Bronchial epithelial cell (primary cell): ENCODE measurements at places on chromosomes 5 and 9. TPM values are rescaled to one million over a fixed set of nuclear protein-coding genes. Genes with fewer than 3 reads are reported as not detected.

The RNF224 gene
- total RNA-seq = under 0.01 and 1.2 TPM in 2 replicates

The ZNF462 gene
- 8.2 and 8.3 TPM in 2 replicates for total RNA-seq

DNA sequence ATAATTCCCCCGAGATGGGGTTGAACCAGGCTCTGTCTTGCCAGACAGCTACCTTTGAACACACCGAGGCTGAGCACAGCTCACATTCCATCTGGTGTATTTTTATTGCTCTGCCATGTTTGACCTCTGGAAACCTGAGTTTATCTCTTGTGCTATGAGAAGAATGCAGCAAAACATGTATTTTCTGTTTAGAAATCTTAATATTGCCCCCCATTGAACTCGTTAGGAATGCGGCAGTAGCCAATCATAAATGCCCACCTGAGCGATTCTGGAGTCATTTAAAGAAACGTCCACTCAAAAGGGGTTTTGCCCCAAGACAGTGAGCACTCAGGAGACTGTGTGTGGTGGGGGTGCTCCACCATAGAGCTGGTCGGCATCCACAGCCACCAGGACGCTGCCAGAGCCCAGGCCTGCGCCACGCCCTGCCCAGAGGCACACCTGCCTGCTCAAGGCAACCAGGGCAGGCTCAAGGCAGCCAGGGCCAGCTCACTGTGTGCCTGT, 26.9 kb downstream of the FGD3 start:
- no peak for DNase-seq

DNA sequence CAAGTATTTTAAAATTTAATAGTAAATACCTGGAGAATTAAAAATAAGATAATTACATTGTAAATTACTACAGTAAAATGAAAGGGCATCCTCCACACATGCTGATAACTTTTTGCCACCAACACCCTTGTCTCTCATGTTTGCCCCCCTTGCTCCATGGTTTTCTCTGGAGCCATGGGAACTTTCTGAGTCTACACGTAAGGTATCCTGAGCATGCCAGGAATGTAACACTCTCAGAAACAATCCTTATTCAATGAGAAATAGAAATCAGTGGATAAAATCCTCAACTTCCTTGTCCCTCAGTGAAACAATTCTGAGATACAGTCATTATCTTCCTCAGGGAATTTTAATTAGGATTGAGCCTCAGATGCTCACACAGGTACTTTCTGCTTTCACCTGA, 108.9 kb downstream of the IZUMO3 start:
- DNase-seq = no peak

- DNase-seq = no peak
Measured at GRCh38 chr5:140362875-140363630, 3.1 kb downstream of the SLC4A9 start.

DNA sequence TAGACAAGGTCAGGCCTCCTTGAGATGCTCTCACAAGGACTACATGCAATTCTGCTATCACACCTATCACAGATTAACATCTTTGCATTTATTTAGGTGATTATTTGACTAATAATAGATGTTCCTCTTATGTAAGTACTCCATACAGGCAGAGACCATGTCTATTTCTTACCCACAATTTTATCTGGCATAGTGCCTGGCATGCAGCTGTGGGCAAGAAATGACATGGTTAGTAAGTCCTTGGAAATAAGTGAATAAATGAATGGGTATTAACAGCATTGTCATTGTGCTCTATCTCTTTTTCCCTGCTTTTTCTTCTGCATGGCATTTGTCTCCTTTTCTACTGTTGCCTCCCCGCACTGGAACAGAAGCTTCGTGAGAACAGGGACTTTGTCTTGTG, 49.4 kb downstream of the SLC22A5 start:
- peak; percentile 44 for DNase-seq

The SOHLH1 gene
- not detected in 2 replicates for total RNA-seq

- DNase-seq = no peak
Measured at GRCh38 chr5:173832386-173832785, 55.8 kb upstream of the CPEB4 start.

DNA sequence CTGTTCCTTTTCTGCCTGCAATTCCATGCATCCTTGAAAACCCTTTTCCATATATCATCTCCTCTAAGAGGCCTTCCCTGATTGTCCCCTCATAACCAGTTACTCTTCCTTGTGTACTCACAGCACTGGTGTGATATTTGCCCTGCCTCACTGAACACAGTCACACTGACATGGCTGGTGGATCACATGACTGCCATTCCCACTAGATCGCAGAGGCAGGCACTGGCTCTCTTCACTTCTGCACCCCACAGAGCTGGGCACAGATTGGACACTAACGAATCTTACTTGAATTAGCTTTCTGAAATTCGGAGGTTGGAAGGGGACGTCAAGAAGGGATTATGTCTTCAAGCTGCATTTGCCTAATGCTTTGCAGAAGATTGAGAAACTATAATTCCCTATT, 208.0 kb downstream of the PAPPA start:
- no peak for DNase-seq

DNA sequence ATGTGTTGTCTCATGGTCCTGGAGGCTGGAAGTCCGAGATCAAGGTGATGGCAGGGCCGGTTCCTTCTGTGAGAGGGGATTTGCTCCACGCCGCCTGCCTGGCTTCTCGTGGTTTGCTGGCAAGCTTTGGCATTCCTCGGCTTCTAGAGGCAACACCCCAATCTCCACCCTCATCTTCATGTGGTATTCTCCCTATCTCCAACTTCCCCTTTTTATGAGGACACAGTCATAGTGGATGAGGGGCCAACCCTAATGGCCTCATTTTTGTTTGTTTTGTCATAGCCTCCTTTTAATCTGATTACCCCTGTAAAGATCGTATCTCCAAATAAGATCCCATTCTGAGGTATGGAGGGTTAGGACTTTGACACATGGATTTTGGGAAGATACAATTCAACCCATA, 41.7 kb upstream of the CLK4 start:
- no peak for DNase-seq

The SH3TC2 gene
- 4.0 and 4.7 TPM in 2 replicates for total RNA-seq

DNA sequence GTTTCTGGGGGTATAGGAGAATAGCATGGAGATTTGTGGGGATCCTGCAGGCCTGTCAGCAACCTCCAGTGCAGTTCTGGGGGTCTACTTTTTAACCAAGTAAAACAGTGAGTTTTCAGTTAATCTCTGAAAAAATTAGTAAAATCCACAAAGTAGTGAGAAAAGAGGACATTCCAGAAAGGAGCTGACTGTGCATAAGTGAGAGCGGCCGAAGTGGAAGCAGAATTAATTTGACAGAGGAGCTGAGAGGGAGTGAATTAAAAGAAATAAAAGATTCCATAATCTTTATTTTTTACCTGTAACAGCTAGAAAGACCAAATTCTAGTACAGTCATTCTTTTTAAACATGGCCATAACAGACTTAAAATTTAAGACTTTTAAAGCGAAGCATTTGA, 149.2 kb downstream of the SGCD start:
- DNase-seq = no peak

- no peak for DNase-seq
Measured at GRCh38 chr5:180370861-180371641, 17.9 kb upstream of the GFPT2 start.

- DNase-seq = no peak
Measured at GRCh38 chr9:79461712-79462111, 110.1 kb upstream of the TLE4 start.

DNA sequence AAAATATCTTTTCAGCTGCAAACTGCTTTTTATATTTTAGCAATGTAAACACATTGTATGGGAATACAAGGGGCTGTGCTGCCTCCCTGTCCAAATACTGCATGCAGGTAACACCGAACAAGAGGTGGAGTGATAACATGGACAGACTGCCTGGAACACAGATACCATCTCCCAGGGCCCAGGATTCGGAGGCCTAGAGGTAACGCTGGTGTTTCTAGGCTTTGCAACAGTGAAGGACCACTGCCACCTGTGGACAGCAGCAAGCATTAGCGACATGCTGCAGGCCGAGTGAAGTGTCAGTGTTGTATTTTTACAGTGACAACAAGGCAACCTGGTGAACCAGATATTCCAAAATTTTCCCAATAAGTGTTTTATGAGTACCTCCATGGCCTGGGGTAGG, 379.1 kb downstream of the DMRT2 start:
- DNase-seq = peak; percentile 46

The CTXN3 gene
- not detected in 2 replicates for total RNA-seq

GRCh38 chr9:122119166-122119521, 26.0 kb upstream of the TTLL11 start:
- no peak for DNase-seq

The NIPAL4 gene
- total RNA-seq = 5.3 and 9.2 TPM in 2 replicates

DNA sequence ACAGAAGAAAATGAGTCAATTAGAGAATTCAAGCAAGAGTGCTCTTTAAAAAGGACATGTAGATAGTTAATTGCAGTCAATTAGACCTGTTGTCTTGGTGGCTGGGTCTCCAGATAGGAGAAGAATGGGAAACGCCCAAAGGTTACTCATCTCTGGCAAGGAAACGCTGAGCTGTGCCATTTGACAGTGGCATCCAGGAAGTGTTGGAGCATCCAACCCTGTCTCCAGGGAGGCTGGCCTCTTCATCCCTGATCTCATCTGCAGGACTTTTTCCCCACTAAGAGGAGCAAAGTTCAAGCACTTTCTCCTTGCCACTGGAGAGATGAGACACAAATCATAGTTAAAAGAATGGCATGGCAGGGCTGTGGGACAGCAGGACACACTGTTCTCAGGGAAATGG, 111.7 kb upstream of the MSX2 start:
- DNase-seq = no peak

- DNase-seq = peak; percentile 4
Measured at GRCh38 chr5:1724822-1725602, 74.6 kb downstream of the MRPL36 start.

- peak; percentile 98 for DNase-seq
Measured at GRCh38 chr5:143506836-143507552, 103.5 kb upstream of the NR3C1 start.

DNA sequence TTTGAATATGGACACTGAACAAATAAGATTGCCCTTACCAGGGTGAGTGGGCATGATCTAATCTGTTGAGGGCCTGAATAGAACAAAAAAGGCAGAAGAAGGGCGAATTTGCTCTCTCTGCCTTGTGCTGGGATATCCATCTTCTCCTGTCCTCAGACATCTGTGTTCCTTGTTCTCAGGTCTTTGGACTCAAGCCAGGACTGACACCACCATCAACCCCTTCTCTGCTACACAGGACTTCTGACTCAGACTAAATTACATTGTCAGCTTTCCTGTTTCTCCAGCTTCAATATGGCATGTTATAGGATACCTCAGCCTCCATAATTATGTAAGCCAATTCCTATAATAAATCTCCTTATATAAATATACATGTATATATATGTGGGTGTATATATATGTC, 40.8 kb upstream of the SLCO6A1 start:
- peak; percentile 17 for DNase-seq

DNA sequence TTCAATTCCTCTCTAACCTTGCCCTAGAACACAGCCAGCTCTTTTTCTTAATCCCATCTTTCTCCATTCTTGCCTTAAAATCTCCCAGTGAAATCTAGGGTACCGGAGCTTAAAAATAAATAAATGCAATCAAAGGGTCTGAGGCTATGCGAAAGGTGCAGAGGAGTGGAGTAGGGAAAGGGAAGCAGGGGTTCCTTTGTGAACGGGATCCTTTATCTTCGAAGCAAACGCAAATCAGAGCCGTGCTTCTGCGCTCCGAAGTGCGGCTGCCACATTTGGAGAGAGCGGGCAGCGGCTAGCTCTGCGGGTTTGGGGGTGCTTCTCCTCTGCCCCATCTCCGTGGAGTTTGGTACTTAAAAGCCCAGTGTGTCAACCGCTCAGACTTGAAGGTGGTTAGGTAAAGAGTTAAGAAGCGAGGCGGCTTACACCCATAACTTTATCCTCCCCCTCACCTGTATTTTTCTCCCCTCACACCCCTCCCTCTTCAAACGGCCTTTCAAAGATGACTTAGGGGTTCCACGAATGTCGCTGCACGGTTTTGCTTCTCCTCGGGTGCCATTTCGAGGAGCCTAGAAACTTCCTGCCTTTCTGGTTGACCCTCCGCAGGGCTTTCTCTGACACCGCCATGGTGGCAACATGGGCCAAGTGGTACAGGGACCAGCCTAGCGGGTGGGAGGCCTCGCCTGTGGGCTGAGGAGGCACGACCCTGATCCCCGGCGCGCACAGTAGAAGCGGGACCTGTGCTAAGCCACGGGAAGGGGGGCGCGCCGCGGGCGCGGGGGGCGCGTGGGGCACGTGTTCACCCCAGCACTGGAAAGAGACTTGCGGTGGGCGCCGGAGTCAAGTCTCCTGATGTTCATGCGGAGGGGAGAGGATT, 31.7 kb upstream of the NFIB start:
- DNase-seq = no peak

GRCh38 chr5:124195411-124195810, 551.0 kb downstream of the ZNF608 start:
- no peak for DNase-seq

The PCDHA13 gene
- total RNA-seq = 0.13 and 0.26 TPM in 2 replicates

- no peak for DNase-seq
Measured at GRCh38 chr5:52481851-52482250, 305.9 kb upstream of the ITGA1 start.

- DNase-seq = peak; percentile 39
Measured at GRCh38 chr9:86413971-86414880, 60.0 kb upstream of the TUT7 start.

The F2RL2 gene
- total RNA-seq = under 0.01 TPM in 1 of 2 replicates, not detected in the other

The MYMK gene
- total RNA-seq = not detected in 2 replicates

The GLDC gene
- total RNA-seq = not detected in 2 replicates

The PCDH12 gene
- total RNA-seq = under 0.01 and 0.26 TPM in 2 replicates

The FST gene
- 12.8 and 85.0 TPM in 2 replicates for total RNA-seq

The FREM1 gene
- total RNA-seq = under 0.01 TPM in 1 of 2 replicates, not detected in the other

DNA sequence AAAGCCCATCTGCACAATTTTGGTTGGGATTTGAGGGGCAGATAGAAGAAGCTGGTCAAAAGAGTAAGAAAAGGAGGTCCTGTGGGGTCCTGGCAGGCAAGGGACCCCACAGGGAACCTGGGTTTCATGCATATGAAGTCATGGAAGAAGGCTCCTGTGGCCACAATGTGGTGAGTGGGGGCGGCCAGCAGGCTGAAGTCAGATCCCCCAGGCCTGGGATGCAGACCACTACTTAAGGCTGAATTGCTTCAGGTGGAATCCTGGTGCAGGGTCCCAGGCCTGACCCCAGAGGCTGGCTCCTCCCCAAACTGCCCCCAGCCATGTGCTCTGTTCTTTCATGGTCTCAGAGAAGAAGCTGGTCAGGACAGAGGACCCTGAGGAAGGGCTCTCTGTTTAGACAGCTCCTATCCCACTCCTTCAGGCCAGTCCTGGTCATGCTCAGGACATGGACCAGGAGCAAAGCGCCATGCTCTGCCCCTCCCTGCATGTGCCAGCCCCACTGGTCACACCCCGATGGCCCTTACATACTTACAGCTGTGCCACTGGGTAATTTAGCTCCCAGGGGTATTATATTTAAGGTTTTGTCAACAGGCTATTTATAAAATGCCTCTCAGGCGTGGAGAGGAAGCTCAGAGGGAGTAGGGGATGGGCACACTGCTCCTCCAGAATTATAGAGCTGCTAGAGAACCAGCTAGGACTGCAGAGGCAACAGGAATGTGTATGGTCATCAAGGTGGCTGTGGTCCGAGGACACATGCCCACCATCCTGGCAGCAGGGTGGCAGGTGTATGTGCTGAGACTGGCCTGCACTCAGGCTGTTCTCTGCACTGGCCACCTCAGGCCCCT, 33.4 kb downstream of the C5orf15 start:
- DNase-seq = no peak

The VAV2 gene
- total RNA-seq = 23.0 and 46.6 TPM in 2 replicates
